NCI-H1105 (cell line): ENCODE measurements at places on chromosomes 6 and 20.

GRCh38 chr6:168585441-168585840 lies 144.5 kb downstream of the SMOC2 start:
- no peak for DNase-seq

GRCh38 chr6:117233145-117233544 lies 32.2 kb upstream of the VGLL2 start:
- DNase-seq, result no peak

GRCh38 chr6:34189806-34190503 lies 44.1 kb upstream of the GRM4 start:
- DNase-seq, result no peak

- DNase-seq, result no peak
Observed at GRCh38 chr6:49782293-49782692, 4.8 kb downstream of the PGK2 start.

DNA sequence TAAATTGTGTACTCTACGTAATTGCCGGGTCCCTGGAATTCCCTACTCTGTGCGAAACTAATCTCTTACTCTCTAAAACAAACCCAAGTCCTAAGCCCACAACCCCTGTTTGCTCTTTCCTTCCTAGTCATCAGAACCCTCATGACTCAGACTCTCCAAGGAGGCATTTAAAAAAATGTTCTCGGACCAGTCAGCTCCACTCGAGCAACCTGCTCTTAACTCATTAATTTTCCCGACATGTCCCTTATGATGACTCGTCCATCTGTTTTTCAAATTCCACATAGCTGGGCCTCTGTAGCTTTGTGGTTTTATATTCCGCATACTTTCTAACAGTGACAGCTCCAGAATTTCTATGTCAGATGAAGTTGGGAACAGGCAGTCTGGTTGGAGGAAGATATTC lies 2.6 kb upstream of the MUC22 start:
- no peak for DNase-seq

- DNase-seq, result no peak
Observed at GRCh38 chr6:44489910-44490604, 102.6 kb downstream of the CDC5L start.

- no peak for DNase-seq
Observed at GRCh38 chr6:35425284-35425683, 26.9 kb upstream of the FANCE start.

DNA sequence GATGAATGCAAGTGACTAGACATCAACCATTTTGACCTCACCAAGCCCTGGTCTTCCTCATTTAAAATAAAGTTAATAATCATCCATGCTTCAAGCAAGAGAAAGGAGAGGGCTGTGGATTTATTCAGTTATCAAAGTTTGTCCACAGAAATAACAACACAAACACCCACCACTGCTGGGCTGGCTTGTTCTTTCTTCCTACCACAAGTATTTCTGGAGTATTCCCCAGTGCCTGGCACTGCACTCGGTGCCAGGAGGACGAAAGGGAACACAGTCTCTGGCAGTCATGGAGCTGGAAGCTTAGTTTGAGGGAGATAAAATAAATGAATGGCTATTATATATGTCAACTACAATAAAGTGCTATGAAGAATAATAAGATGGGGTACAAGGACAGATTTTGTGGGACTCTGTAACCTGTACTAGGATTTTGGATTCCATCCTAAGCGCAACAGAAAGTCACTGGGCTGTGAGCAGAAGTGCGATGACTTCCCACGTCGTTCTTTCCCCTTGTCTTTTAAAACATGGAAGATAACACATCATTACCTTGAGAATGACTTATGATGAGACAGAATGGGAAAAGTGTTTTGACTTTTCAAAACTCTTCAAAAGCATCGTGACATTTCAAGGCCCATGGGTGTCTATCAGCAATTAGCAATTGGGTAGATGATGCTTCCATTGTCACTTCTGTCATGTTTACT lies 74.5 kb upstream of the TRAF3IP2 start:
- no peak for DNase-seq

GRCh38 chr20:61603715-61604114 lies 351.7 kb downstream of the CDH4 start:
- no peak for DNase-seq

DNA sequence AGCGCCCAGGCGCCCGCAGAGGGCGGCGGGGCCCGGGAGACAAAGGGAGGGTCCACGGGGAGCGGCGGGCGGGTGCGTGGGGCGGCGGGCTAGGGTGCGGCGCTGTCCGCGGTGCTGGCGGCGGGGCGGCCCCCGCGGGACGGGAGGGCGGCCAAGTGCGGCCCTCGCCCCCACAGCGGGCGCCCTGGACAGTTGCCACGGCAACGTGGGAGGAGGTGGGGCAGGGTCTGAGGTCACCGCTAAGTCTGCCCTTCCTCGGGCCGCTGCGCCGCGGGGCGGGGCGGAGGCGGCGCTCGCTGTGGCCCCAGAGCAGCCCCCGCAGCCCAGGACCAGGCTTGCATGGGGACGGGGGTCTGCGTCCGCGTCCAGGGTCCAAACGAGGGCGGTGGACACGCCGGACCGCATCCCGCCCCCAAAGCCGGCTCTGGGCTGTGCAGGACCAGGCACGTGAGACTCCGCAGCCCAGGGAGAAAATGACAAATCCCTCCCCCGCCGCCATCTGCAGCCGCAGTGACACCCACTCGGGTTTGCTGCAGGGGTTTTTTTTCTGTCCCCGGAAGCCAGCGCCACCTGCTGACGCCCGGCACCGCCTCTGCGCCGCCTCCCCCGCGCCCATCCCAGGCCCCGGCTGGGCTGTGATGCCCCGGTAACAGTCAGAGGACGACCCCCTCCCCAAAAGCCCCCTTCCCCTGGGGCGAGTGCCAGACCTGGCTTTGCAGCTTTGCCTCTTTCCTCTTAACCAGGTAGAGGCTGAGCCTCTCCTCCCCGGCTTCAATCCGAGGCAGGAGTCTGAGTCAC lies 36.8 kb downstream of the YTHDF1 start:
- DNase-seq, result peak; percentile 81

DNA sequence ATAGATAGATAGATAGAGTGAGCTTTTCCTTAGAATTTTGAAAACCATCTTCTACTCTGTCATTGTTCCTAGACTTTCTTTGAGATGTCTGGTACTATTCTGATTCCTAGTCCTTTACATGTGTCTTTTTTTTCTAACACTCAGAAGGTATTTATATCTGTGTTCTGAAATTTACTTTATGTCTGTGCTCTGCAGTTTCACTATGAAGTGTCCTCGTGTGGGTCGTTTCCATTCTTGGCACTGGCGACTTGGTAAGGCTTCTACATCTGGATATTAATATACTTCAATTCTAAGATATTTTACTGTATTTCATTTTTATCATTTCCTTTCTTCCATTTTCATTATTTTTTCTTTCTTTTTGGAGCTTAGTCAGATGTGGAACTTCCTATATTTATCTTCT lies 87.0 kb downstream of the FHL5 start:
- no peak for DNase-seq

DNA sequence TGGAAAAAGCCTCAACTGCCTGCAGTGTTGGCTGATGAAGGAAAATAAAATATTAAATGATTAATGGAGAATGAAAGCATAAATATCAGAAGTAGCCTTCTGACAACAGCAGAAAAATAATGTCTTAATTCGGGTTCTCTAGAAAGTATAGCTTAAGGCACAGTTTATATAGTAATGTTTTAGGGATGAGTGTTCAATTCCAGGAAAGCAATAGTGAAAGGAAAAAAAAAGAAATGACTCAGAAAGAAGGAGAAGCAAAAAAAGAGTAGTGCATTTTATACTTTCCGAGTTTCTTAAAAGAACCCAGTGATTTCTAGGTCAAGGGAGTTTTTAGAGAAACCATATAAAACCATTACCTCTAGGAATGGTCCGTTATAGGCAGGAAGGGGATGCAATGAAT lies 137.3 kb downstream of the HTR1B start:
- DNase-seq, result no peak

GRCh38 chr6:158312672-158313397 lies 570 bp downstream of the TULP4 start:
- DNase-seq, result no peak

GRCh38 chr6:34383161-34383631 lies 9.3 kb downstream of the NUDT3 start:
- no peak for DNase-seq

DNA sequence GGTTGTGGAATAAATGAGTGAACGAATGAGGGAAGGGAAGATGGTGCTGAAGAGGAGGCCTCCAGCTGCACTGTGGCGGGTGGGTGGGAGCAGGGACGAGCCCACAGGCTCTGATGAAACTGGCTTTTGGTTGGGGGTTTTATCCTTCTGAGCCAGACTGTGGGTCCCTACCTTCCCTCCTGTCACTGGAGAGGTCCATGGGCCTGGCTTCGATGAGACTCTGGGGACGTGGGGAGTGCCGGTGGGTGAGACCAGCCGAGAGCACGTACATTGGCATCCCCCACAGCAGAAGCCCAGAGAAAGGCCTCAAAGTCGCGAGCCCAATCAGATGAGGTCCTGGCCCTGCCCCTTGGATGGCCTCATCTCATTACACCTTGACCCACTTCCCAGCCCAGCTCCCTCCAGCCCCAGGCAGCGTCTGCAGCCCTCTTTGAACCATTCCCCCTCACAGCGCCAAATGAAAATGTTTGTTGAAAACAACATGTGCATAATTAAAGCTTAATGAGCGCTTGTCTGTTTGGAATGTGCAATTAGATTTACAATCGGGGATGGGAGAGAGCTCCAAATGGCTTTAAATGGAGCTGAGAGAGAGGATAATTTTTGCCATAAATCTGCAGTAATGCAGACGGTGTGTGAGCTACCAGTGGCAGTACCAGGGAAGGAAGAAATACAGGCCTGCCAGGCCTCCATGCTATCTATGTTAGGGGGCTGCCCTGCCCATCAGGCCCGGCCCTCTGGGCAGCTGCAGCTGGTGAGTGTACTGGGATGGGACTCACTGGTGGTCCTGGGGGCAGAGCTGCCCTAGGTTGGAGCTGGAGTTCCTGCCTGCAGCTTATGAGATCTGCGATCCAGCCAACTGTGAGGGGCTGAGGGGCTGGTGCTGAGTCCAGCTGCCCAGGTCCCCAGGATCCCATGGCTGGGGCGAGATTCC lies 47.2 kb downstream of the TOX2 start:
- DNase-seq, result peak; percentile 22

DNA sequence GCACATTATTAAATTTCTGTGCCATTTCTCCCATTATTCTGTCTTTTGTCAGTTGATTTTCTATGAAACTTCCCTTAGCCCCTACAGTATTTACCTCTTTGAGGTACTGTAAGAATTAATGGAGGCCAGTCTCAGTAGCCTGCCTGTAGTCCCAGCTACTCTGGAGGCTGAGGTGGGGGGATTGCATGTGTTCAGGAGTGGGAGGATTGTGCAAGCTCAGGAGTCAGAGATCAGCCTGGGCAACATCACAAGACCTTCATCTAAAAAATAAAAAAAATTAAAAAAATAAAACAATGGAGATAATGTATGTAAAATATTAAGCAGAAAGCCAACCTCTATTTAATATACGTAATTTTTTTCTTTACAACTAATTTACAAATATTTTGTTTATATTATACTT lies 77.8 kb downstream of the OR2B2 start:
- no peak for DNase-seq

GRCh38 chr6:21142741-21143140 lies 450.8 kb upstream of the SOX4 start:
- no peak for DNase-seq

- DNase-seq, result no peak
Observed at GRCh38 chr6:127956260-127956888, 55.5 kb upstream of the THEMIS start.

- peak; percentile 73 for DNase-seq
Observed at GRCh38 chr6:34986845-34987246, 97.8 kb downstream of the ANKS1A start.

DNA sequence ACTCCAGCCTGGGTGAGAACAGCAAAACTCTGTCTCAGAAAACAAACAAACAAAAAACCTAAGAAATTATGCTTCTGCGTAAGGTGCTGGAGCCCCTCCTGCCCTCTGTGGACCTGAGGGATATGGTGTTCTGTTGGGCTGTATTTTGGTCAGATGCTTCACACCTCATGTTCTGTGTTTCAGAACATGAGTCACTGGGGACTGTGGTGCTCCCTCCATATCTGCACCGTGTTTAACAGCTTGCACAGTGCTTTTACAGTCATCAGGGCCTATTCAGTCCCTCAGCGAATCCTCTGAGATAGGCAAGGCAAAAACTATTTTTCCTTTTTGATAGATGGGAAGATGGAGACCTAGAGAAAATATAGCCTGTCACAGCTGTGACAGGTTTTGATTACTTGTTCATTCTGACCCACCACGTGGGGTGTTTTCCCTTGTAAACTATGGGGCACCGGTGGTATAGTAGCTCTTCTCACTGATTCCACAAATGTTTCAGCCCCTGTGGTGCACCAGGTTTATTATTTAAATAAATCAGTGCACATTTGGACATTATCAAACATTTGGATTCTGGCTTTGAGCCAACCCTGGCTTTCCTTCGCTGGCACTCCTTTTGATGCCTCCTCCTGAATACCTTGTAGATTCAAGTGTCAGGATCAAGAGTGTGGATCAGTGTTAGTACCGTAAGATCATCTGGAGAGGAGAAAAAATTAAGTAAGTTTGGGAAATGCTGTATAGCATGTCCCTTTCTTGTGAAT lies 9.6 kb downstream of the TTPAL start:
- DNase-seq, result no peak

GRCh38 chr6:113380591-113380990 lies 476.6 kb upstream of the MARCKS start:
- no peak for DNase-seq

- DNase-seq, result no peak
Observed at GRCh38 chr6:170257376-170257775, 33.5 kb downstream of the DLL1 start.

- DNase-seq, result no peak
Observed at GRCh38 chr6:38269461-38270172, 370.1 kb downstream of the BTBD9 start.

- DNase-seq, result no peak
Observed at GRCh38 chr6:2839195-2839981, 2.3 kb downstream of the SERPINB1 start.

- DNase-seq, result peak; percentile 49
Observed at GRCh38 chr6:7051780-7052442, 55.9 kb upstream of the RREB1 start.

GRCh38 chr6:170545405-170545804 lies 7.7 kb downstream of the PSMB1 start:
- DNase-seq, result peak; percentile 76

GRCh38 chr20:25285856-25286798 lies 38.2 kb downstream of the PYGB start:
- DNase-seq, result no peak
